ENCODE measurements at places on chromosomes 5 and 9. TPM values are rescaled to one million over a fixed set of nuclear protein-coding genes. Genes with fewer than 3 reads are reported as not detected.

GRCh38 chr9:32136700-32137339 lies 247.6 kb upstream of the ACO1 start:
- H3K36me3 ChIP-seq, result no peaks in the 10 kb centered on the region
- no peaks in the 10 kb centered on the region for H3K4me1 ChIP-seq
- no peak overlapping the region for H3K27ac ChIP-seq
- no peak overlapping the region for H3K4me3 ChIP-seq
- DNase-seq, result peak; percentile 60

Gene IL6ST
- 11.3 TPM for total RNA-seq

Gene SHOC1
- total RNA-seq, result not detected

GRCh38 chr5:54160329-54160728 lies 150.0 kb downstream of the ARL15 start:
- H3K27me3 ChIP-seq, result no peaks in the 10 kb centered on the region
- H3K27ac ChIP-seq, result no peak overlapping the region
- no peaks in the 10 kb centered on the region for H3K36me3 ChIP-seq
- DNase-seq, result no peak
- no peaks in the 10 kb centered on the region for H3K4me1 ChIP-seq

DNA sequence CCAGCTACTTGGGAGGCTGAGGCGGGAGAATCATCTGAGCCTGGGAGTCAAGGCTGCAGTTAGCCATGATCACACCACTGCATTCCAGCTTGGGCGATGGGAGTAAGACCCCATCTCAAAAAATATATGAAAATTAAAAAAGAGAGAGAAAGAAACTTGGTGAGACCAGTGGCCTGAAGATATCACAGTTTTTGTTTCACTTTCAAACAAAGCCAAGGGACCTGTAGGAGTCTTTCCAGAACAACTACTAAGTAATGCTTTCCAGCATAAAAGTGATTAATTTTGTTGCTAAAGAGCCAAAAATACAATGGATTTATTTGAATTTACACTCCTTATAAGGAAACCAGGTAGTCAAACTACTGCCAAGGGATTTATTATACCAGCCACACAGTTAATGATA lies 23.5 kb downstream of the GKAP1 start:
- no peak overlapping the region for H3K4me3 ChIP-seq
- no peaks in the 10 kb centered on the region for H3K4me1 ChIP-seq
- no peak for DNase-seq
- no peaks in the 10 kb centered on the region for H3K27me3 ChIP-seq
- no peaks in the 10 kb centered on the region for H3K36me3 ChIP-seq

DNA sequence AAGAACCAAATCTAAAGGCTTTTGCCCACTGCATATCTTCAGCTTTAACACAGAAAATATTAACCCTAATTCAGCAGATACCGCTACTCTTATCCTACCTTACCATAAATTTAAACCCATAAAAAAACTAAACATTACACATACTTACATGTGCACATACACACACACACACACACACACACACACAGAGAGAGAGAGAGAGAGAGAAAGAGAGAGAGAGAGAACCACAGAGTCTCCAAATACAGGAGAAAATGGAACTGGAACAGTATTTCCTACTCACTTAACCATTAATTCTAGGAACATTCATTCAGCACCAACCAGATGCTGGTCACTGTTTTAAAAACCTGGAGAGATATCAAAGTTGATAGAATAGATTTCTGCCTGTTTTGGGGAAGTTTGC lies 53.7 kb downstream of the EFNA5 start:
- H3K27ac ChIP-seq, result no peak overlapping the region
- H3K36me3 ChIP-seq, result no peaks in the 10 kb centered on the region
- H3K4me1 ChIP-seq, result peaks cover 49% of the 10 kb centered on the region
- no peaks in the 10 kb centered on the region for H3K27me3 ChIP-seq
- H3K4me3 ChIP-seq, result no peak overlapping the region
- no peak for DNase-seq

Gene MSX2
- total RNA-seq, result 0.17 TPM

Gene ERAP2
- total RNA-seq, result not detected

Gene BAAT
- 0.58 TPM for total RNA-seq

- no peaks in the 10 kb centered on the region for H3K36me3 ChIP-seq
- no peaks in the 10 kb centered on the region for H3K27me3 ChIP-seq
- H3K4me1 ChIP-seq, result no peaks in the 10 kb centered on the region
- no peak for DNase-seq
Observed at GRCh38 chr5:31133488-31133887, 60.0 kb upstream of the CDH6 start.

DNA sequence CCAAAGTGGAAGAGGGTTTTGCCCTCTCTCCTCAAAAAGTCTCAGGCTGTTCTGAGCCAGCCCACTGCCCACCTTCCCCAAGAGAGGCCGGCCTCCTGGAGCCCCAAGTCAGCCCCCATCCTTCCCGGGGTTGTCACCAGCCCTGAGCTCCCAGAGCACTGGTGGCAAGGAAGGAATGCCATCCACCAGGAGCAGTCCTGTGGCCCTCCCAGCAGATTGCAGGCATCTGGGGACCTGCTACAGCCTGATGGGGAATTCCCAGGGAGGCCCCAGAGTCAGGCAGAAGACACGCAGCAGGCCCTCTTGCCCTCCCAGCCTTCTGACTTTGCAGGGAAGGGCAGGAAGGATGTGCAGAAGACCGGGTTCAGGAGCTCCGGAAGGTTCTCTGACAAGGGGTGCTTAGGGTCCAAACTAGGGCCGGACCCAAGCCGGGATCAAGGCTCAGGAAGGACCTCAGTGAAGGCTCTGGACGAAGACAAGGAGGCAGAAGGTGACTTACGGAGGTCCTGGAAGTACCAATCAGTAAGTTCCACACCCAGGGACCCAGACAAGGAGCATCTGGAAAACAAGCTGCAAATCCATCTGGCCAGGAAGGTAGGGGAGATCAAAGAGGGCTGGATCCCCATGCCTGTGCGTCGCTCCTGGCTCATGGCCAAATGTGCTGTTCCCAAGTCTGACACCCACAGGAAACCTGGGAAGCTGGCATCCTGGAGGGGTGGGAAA lies 3.7 kb downstream of the SPATA31E1 start:
- H3K27me3 ChIP-seq, result no peaks in the 10 kb centered on the region
- no peaks in the 10 kb centered on the region for H3K36me3 ChIP-seq
- H3K4me3 ChIP-seq, result no peak overlapping the region
- H3K27ac ChIP-seq, result no peak overlapping the region
- DNase-seq, result no peak
- peaks cover 3% of the 10 kb centered on the region for H3K4me1 ChIP-seq

Gene PCDHAC2
- 11.8 TPM for total RNA-seq

Gene FGF10
- not detected for total RNA-seq

Gene TRPM3
- 8.2 TPM for total RNA-seq

Gene MARCOL
- not detected for total RNA-seq

- H3K4me1 ChIP-seq, result no peaks in the 10 kb centered on the region
- H3K27ac ChIP-seq, result no peak overlapping the region
- peaks cover 20% of the 10 kb centered on the region for H3K36me3 ChIP-seq
- no peaks in the 10 kb centered on the region for H3K27me3 ChIP-seq
- no peak for DNase-seq
Observed at GRCh38 chr9:137943655-137944054, 66.1 kb downstream of the CACNA1B start.

DNA sequence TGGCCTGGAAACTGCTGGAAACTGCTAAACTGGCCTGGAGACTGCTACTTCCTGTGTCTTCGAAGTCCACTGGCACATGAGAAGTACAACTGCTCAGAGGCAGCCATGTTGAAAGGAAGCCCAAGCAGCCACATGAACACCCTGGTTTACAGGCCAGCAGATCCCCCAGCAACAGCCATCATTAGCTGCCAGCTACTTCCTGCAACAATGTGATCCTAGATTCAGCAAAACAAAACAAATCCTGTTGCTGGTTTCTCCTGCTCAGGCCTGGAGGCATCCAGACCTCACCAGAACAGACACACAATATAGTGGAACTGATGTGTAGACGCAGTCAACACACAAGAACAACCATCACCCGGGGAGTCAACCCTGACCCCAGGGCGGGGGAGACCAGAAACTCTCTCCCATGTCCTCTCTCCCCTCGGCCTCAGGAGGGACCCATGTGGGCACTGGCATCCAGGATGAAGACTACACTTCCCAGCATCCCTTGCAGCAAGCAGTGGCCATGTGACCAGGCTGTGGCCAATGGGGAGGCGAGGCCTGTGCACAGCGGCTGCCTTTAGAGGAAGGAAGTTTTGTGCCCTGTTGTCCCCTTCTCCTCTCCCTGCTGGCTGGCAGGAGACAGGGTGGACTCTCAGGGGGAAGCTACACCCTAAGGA lies 9.2 kb upstream of the LCN15 start:
- no peak overlapping the region for H3K27ac ChIP-seq
- H3K4me1 ChIP-seq, result no peaks in the 10 kb centered on the region
- H3K27me3 ChIP-seq, result no peaks in the 10 kb centered on the region
- H3K4me3 ChIP-seq, result no peak overlapping the region

GRCh38 chr9:80843028-80843427 lies 846.3 kb downstream of the TLE1 start:
- no peak overlapping the region for H3K4me3 ChIP-seq
- H3K27me3 ChIP-seq, result no peaks in the 10 kb centered on the region
- no peaks in the 10 kb centered on the region for H3K36me3 ChIP-seq
- H3K27ac ChIP-seq, result no peak overlapping the region
- no peaks in the 10 kb centered on the region for H3K4me1 ChIP-seq
- no peak for DNase-seq

All from GM23338 (cell line).